ENCODE measurements at places on chromosomes 1 and 21.

- no peak for DNase-seq
Measured at GRCh38 chr1:38083541-38083940, 36.9 kb upstream of the POU3F1 start.

DNA sequence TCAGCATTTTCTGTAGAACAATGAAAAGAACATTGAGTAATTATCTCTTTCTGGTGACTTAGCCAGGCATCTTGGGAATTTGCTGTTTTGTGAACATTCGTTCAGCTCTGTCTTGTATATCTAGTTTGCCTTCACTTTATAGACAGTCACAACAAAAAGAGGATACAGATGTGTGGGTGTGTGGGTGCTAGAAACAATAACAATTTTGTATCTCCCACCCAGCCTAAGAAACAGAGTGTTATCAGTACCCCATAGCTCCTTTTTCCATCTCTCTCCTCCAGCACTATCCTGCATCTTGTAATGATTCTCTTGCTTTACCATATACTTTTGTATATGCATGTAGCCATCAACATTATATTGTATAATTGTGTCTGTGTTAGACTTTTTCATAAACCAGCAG lies 33.0 kb downstream of the AK4 start:
- no peak for DNase-seq

- DNase-seq = no peak
Measured at GRCh38 chr21:43467785-43468184, 40.9 kb upstream of the SIK1 start.

GRCh38 chr1:233394860-233395717 lies 67.6 kb downstream of the MAP3K21 start:
- no peak for DNase-seq

DNA sequence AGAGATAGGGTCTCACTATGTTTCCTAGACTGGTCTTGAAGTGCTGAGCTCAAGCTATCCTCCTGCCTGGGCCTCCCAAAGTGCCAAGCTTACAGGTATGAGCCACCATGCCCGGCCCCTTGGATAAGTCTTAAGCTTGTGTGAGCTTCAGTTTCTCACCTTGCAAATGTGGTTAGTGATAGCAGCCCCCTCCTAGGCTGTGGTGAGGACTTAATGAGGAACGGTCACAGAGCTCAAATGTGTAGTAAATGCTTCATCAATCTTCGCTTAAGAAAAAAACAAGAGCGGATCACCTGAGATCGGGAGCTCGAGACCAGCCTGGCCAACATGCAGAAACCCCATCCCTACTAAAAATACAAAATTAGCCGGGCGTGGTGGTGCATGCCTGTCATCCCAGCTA lies 3.0 kb downstream of the CNR2 start:
- no peak for DNase-seq

DNA sequence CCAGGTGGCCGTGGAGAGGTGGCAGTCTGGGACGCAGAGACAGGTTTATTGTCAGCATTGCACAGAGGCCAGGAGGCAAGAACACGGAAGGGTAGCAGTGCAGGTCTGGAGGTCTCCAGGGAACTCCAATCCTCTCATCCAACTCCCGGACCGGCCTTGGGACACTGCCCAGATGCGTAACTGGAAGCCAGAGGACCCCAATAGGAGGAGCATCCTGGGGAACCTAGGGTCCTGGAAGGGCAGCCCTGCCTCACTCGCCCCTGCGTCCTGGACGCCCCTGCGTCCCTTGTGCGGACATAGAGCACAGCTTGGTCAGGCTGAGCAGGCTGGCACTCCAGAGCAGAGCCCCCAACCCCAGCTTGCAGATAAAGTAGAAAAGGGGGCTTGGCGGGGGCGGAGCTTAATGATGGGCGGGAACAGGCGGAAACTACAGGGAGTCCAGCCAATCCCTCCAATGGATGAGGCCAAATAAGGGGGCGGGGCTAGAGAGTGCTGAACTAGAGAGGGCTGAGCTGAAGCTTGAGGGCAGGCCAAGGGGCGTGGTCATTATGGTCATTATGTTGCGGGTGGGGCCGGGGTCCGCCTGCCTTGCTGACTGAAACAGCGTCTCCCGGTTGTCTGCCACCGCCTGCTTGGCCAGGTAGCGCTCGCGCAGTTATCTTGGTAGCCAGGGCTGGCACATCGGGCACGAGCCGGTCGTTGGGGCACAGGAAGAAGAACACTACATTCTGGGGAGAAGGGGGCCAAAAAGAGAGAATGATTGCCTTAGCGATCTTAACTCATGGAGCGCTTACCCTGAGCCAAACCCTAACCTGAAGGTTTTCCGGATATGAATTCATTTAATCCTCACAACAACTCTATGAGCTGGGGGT lies 3.7 kb upstream of the ARHGEF19 start:
- peak; percentile 40 for DNase-seq

- DNase-seq = no peak
Measured at GRCh38 chr1:186191511-186191910, 183.5 kb downstream of the TPR start.

GRCh38 chr21:46304955-46305354 lies 18.7 kb downstream of the C21orf58 start:
- no peak for DNase-seq

GRCh38 chr1:93827633-93828366 lies 51.2 kb downstream of the DNTTIP2 start:
- DNase-seq = no peak

GRCh38 chr1:32813941-32814739 lies 3.0 kb downstream of the YARS1 start:
- DNase-seq = no peak

GRCh38 chr1:96309783-96310182 lies 411.8 kb upstream of the PTBP2 start:
- no peak for DNase-seq

DNA sequence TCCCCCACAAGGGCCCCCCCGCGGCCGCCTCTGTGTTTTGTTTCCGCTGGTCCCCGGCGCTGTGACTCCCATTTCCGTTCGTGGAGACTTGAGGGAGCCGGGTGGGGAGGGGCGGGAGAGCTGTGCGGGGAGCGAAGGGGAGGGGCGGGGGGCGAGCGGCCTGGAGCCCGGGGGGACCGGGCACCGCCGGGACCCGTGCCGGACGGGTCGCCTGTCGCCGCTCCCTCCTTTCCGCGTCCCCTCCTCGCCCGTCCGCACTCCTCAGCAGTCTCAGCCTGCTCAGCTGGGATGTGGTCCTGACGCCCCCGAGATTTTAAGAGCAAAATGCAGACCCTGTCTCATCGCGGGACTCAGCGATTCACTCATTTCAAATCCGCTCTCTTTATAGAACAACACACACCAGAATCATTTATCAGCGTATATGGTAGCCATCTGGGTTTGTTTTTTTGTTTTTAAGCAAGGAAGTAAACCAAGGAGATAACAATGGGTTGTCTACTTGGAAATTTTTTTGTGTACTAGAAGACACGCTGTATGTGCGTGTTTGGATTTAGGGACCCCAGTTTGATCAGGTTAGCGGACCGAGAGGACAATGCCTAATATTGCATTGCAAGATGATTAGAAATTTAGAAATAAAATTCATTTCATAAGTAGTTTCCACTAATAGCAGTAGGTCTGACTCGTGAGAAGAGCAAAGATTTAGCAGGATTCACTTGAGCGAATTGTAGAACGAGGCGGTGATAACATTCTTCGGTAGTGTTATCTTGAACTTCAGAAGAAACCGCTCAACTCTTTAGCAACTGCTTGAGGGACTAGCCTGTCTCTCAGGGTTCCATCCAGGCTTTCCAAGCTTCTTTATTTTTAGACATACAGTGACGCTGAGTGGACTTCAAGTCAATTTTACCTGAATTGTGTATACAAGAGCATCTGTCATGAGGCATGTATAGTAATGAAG lies 1.1 kb downstream of the GABPA start:
- peak; percentile 61 for DNase-seq

DNA sequence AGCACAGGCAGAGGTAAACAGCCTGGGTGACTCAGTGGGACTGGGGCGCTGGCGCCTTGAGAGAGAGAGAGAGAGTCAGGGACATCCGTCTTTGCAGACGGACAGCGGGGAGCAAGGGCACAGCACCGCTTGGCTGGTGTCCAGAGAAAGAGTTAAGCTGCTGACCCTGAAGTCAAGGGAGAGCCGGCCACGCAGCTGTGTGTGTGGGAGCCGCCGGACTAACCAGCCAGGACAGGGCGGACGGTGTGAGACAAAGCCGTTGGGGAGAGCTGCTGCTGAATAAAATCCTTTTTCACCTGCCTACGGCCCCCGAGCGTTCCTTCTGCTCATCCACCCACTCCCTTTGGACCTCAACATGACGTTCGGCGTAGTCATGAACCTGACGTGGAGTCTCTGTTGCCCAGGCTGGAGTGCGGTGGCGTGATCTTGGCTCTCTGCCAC lies 14.5 kb downstream of the CFAP74 start:
- no peak for DNase-seq

DNA sequence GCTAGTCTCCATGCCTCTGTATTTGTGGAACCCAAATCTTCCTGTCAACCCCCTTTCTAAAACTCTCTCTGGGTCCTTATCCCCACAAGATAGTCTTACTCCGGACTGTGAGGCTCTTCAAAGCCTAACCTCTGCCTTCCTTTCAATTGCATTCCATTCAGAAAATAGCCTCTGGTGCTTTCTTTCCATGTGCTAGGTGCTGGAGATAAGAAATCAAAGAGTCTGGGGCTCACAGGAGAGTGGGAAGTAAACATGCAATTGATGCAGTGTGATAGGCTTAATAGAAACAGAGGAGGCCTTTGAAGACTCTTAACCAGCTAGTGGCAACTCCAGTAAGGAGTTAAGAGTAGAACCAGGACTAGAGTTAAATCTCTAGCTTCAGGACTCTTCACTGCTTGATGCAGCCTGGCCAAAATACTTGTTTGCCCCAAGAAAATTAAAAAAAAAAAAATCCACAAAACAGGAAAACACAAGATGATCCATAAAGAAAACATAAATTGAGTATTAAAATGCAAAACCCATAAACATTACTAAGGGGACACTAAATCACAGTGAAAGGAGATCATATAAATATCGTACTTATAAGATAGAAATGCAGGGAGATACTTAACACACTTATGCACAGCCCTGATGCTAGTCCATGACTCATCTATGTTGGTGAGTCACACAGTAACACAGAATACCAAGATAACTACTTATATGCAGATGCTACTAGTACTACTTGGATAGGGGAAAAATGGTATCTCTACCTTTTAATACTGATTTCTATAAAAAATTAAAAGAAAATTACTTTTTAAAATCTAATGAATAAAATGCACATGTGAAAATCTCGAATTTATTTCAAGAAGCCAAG lies 341.5 kb downstream of the KCNH1 start:
- DNase-seq = no peak

DNA sequence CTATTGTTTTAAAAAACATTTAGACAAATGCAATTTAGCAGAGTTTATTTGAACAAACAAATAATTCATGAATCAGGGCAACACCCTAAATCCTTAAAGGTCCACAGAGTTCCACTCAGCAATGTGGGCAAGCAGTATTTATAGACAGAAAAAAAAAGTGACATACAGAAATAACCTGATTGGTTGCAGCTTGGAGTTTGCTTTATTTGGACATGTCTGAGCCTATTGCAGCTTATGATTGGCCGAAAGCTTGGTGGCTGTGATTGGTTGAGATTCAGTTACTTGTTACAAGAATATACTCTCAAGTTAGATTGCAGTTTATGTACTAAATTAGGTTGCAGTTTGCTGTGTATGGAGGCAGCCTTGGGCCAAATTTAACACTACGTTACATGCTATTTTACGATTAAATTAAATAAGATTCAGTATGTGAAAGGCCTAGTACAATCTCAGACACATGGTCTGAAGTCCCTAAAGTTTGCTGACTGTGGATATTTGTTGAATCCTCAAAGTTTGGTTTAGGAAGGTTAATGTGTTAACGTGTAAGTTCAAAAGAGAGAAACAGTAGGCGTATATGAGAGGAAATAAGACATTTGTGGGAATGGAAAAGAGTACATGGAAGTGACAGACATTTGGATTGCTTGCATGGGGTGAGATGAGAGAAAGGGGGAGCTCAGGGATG lies 6.9 kb upstream of the CAMSAP2 start:
- no peak for DNase-seq
